ENCODE measurements at places on chromosomes 7 and 10.

- no peak for DNase-seq
Measured at GRCh38 chr10:103986360-103986759, 19.4 kb downstream of the SLK start.

DNA sequence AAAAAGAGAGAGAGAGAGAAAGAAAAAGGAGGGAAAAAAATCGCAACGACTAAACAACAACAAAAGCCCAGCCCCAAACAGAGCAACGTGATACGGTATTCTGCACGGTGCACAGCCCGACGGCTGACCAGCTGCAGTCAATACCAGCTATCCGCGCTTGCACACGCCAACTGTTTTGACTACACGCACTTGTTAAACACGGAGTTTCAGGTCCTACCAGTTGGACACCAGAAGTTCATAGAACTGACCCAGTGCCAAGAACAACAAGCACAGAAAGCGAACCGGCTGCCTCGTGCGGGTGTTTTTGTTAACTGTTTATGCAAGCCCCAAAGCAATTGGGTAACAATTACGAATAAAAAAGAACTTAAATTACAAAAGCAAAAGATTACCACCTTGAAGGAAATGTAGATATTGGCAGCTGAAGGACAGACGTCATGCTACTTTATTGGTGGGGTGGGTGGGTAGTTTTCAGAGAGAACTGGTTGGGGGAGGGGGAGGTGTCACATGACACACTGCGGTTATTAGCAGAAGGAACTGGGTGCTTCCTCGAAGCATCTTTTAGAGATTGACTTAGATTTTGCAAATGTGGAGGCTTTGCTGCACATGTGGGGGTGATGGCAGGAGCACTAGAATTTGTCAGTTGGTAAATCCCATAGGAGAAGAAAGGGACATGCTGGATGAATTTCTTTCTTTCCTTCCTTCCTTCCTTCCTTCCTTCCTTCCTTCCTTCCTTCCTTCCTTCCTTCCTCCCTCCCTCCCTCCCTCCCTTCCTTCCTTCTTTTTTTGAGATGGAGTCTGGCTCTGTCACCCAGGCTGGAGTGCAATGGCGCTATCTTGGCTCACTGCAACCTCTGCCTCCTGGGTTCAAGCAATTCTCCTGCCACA lies 110.6 kb upstream of the EFCAB10 start:
- DNase-seq, result peak; percentile 27

- DNase-seq, result no peak
Measured at GRCh38 chr7:66597461-66597860, 31.2 kb upstream of the KCTD7 start.

GRCh38 chr7:42097752-42098151 lies 139.3 kb downstream of the GLI3 start:
- no peak for DNase-seq

DNA sequence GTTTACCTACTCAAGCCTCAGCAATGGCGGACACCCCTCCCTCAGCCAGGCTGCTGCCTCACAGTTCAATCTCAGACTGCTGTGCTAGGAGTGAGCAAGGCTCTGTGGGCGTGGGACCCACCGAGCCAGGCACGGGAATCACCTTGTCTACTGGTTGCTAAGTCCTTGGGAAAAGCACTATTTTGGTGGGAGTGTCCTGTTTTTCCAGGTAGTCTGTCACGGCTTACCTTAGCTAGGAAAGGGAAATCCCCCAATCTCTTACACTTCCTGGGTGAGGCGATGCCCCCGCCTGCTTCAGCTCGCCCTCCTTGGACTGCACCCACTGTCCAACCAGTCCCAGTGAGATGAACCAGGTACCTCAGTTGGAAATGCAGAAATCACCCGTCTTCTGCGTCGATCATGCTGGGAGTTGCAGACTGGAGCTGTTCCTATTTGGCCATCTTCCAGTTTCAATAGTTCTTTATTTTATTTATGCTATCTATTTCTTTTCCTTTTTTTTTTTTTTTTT lies at the start of gene HYAL4:
Gene HYAL4, plus strand, starts transcription at position 458 of the 508 bp plus-strand sequence. CDS start 23,105 bp downstream, outside the sequence.
- DNase-seq, result no peak

DNA sequence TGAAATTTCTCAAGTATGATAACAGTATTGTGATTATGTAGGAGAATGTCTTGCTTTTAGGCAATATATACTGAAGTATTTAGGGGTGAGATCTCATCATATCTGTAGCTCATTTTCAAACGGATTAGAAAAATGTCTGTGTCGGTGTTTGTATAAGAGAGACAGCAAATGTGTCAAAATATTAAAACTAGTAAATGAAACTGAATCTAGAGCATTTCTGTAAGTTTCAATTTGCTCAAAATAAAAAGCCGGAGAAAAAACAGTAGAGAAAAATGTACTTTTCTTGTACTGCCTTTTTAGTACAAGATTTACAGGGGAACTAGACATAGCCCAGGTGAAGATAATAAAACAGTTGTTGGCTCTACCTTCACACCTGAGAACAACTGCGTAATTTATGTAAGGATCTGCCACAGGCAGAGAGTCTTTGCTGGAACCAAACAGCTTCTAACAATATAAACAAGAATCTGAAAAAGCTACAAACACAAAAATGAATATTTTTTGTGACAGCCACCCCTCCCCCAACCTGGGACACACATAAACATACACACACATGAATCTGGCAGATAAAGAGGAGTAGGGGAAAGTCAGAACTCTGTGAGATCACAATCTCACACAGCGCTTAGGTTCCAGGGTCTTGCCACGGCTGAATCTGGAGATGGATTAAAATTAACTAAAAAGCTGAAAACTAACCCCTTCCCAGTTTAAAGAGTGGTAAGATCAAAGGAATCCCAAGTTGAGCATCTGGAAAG lies 153.3 kb downstream of the AVL9 start:
- no peak for DNase-seq

DNA sequence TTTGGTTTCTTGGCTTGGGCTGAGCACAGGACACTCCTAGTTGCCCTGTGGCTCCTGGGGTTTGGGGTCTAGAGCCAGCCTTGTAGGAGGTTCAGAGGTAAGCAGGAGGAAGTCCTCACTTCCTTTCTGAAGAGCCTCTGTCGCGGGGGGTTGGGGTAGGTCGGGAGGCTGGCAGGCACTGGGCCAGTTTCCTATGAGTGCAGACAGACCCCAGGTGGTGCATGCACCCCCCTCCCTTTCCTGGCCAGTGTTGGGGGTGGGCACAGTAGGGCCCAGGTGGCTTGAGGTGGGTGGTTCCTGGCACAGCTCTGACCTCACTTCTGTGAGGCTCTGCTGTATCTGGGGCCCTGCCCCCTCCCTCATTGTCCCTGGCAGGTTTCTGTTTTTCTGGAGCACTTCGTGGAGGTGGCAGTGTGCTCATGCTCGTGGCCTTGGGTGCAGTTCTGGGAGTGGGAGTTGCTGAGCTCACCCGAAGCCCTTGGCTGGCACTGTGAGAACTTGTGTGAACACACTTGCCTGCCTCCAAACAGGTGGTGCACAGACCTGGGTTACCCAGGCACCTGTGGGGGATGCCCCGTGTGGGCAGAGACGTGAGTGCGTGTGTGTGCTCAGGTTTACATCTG lies 1.8 kb downstream of the PALD1 start:
- DNase-seq, result no peak

Data from activated CD8-positive, alpha-beta memory T cell treated with anti-CD3 and anti-CD28 coated beads for 1 hour (primary cell).